ENCODE measurements at places on chromosomes 1 and 21.

- no peak for DNase-seq
These were observed 80.4 kb upstream of the EDN2 start for GRCh38 chr1:41564741-41565475.

DNA sequence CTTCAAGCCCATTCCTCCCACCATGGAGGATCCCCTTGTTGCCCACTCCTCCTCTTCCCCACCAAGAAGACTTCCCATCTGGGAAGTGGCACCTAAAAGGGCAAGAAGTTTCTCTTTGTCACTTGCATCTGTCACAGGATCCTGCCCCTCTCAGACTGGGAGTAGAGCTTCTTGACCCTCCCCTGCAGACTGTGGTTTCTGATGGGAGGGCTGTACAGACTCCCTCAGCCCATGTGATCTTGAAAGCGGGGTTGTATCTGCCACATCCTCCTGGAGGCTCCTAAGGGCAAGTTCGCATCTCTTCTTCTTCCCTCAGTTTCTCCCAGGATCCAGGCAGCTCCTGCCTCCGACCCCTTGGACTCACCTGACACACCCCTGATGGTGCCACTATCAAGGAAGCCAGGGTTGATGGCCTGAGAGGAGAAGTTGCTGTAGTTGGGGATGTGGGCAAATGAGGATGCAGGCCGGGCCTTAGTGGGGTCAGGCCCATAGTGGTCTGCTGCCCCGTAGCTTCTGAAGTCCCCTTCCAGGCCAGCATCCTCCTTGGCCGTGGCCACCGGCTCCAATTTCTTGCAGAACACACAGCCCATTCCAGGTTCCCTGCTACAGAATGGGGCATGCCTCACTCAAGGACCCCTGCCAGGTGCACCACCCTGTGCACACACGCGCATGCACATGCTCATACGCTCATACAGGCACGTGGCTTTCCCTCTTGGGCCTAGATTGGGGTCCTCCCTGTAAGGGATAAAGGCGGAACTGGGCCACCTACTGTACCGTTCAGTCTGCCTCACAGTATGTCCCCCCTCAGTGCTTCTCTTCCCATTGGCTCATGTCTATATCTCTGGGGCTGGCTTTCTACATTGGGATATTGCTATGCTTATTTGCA, 11.4 kb downstream of the FGR start:
- no peak for DNase-seq

GRCh38 chr1:12143631-12144155, 23.1 kb upstream of the TNFRSF1B start:
- no peak for DNase-seq

- no peak for DNase-seq
These were observed 335.0 kb downstream of the TGFB2 start for GRCh38 chr1:218679988-218680748.

DNA sequence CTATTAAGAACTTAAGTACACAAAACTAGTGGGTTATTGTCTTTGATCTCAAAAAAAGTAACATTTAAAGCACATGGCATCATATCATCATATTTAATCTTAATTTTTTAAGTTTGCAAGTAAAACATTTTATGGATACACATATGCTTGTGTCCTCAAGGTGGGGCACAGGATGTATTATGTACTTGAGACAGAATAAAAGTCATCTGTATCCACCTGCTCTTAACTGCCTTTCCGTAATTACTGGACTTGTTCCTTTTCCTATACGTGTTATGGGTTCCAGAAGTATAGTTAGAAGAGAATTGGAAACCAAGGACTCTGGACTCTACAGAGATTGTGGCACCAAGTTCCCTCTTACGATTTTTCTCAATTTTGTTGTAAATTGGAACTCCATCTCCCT, 79.4 kb downstream of the FCRL5 start:
- no peak for DNase-seq

- DNase-seq = no peak
These were observed 68.1 kb downstream of the ALPL start for GRCh38 chr1:21577324-21577723.

Measured in activated naive CD8-positive, alpha-beta T cell treated with anti-CD3 and anti-CD28 coated beads, Interleukin-2, amount 10 ng/mL, durations not matched to agents 7 days and 5 days (primary cell).